Stimulated activated CD8-positive, alpha-beta memory T cell treated with anti-CD3 and anti-CD28 coated beads, Interleukin-15, amount 100 ng/mL, for 1 hour (primary cell): ENCODE measurements at places on chromosomes 2 and 18.

- DNase-seq, result no peak
Measured at GRCh38 chr2:222477962-222478608, 53.7 kb downstream of the SGPP2 start.

- no peak for DNase-seq
Measured at GRCh38 chr2:46400016-46400415, 79.3 kb upstream of the TMEM247 start.

GRCh38 chr2:96486696-96487095 lies 18.5 kb downstream of the NEURL3 start:
- no peak for DNase-seq

- no peak for DNase-seq
Measured at GRCh38 chr18:36440614-36441013, 143.1 kb downstream of the FHOD3 start.
